ENCODE measurements at places on chromosomes 3 and 15.

- DNase-seq = no peak
These were observed 12.4 kb upstream of the CHRM5 start for GRCh38 chr15:33955945-33956344.

DNA sequence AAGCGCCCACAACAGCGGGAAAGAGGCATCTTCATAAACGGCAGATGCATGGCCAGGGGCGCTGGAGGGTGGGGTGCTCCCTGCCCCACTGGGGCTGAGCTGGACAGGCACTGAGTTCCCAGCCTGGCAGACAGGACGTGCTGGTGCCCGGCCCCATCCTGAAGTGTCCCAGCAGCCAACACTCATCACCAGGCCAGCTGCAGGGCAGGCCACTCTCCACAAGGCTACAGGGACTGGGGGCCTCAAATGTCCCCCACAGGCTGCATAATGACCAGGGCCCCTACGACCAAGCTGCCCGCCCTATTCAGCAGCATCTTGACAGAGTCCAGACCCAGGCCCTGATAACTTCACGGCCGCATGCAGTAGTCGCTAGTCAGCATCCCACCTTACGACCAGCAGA lies 124.1 kb upstream of the IQSEC1 start:
- no peak for DNase-seq

DNA sequence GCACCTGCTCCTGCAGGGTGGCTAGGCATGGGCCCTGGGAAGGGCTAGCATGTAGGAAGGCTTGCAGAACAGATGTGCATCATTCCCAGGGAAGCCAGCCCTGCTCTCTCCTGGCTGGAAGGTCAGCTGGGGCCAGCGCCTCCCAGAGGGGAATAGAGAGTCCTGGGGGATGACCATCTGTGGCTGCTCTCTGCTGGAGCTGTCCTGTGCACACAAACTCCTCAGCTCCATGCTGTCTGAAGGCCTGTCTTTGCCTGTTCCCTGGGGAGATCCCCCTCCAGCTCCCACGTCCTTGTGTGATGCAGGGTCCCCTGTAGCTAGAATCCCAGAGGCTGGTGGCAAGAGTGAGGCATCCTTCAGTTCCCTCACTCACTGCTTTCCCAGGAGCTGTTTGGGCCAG lies 19.3 kb downstream of the IL16 start:
- no peak for DNase-seq

DNA sequence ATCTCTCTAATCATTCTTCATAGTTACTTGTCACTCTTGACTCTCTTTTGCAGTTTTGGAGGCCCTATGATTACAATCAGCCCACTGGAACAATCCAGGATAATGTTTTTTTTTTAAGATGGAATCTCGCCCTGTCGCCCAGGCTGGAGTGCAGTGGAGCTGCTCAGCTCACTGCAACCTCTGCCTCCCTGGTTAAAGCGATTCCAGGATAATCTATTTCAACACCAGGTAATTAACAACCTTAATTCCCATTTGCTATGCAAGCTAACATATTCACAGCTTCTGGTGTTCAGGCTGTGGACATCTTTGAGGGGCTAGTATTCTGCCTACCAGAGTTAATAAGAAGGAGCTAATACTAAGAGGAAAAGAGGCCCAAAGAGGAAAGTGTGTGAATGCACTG lies 1.1 kb upstream of the BLOC1S6 start:
- DNase-seq = no peak

- no peak for DNase-seq
These were observed 93.2 kb downstream of the DGKG start for GRCh38 chr3:186268616-186269448.

GRCh38 chr3:10764259-10765051 lies 51.6 kb upstream of the SLC6A11 start:
- DNase-seq = no peak

DNA sequence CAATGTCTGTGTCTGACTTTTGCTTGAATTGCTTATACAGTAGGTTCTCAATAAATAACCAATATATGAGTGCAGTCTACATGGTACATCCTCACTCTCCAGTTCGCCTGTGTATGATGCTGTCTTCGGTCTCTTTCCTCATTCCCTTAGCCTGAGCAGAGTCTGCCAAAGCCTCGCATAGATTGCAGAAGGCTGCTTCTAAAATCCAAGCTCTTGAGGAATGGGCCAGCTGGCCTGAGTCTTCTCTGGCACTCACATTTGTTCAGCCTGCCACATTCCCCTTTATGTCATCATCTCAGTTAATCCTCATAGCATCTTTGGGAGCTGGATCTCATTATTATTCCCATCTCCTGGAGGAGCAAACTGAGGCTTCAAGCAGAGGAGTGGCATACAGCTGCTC lies 27.2 kb upstream of the ADAMTS7 start:
- peak; percentile 6 for DNase-seq

DNA sequence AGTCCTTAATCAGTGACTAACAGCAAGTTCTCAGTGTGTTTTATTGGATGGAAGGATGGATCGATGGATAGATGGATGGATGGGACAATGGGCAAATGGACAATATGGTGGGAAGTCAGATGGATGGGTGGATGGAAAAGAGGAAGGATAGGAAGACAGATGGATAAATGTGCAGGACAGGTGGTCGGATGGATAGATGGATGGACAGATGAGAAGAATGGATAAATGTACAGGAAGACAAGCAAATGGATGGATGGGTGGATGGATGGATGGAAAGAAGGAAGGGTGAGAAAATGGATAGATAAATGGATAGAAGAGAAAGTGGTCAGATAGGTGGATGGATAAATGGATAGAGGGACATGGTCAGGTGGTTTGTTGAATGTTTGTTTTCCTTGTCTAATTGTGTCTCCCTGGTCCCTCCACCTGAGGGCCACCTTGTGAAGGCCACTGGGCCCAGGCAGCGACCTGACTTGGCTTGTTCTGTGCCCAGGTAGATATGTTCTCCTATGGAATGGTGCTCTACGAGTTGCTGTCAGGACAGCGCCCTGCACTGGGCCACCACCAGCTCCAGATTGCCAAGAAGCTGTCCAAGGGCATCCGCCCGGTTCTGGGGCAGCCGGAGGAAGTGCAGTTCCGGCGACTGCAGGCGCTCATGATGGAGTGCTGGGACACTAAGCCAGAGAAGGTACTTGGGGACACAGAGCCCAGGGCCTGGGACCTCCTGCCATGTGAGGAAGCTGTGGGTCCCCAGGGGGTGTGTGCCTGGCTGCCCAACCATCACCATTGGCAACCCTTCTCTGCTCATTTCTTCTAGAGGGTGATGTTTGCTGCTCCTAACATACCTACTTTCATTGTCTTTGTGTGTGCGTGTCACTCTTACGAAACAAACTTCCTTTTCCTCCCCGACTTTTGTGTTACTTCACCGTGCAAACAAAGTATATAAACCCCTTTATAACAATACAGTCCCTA lies 137.5 kb downstream of the LRRK1 start:
- no peak for DNase-seq

GRCh38 chr3:61803983-61804382 lies 242.6 kb downstream of the PTPRG start:
- DNase-seq = no peak

DNA sequence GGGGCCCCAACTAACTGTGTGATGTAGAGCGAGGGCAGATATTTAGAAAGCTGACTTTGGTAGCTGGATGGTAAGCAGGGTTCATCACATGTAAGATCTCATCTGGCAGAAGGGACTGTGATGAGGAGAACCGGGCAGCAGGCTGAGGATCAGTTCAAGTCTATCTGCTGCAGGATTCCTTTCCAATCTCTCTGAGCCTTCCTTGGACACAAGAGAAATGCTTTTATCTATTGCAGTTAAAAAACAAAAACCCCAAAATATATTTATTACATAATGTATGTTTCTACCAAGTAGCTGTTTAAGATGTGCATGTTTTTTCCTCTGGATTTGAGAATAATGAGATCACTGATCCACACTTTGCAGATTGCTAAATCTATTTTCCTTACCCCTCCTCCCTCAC lies 411.5 kb downstream of the RAP2B start:
- no peak for DNase-seq

DNA sequence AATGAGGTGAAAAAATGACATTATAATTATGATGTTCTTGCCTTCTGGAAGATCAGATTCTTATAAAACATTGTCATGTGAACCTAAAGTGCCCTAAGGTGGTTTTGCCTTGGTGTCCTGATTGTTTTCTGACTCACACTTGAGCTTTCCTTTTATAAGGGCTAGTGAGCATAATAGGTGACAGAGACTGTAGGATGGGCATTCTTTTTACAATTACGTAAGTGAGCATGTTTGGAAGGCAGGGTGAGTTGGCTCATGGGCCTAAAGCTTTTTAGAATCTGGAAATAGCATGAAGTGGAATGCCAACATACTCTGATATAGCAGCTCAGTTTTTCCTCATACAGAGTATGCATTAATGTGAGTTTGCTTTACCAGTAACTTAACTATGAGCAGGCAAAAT lies 41.2 kb downstream of the CRYBG3 start:
- no peak for DNase-seq

- no peak for DNase-seq
These were observed 749 bp downstream of the RAB8B start for GRCh38 chr15:63189941-63190768.

Data from cerebellar nuclear complex (tissue), 1 donor.